ENCODE measurements at places on chromosomes 4 and X.

DNA sequence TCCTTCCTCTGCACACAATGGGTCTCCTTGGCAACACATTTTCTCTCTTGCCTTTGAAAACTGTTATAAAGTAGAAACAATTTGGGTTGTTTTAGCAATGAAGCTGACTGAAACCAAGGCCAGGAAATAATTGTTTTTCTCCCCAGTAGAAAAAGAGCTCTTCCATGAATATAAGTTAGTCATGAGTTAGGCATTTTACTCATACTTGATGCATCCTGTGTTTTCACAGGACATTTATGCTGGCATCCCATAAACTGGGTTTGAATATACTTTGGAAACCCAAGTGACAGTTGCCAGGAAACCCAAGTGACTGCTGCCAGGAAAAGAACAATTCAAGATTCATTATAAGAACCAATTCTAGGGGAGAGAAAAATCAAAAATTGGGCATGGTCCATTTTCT, 128.6 kb upstream of the NPY2R start:
- DNase-seq, result no peak

- DNase-seq, result no peak
Measured at GRCh38 chrX:7115557-7115956, 32.0 kb upstream of the STS start.

- DNase-seq, result no peak
Measured at GRCh38 chr4:142474398-142475087, 371.6 kb downstream of the INPP4B start.

GRCh38 chr4:88609387-88609786, 17.1 kb downstream of the HERC3 start:
- no peak for DNase-seq

DNA sequence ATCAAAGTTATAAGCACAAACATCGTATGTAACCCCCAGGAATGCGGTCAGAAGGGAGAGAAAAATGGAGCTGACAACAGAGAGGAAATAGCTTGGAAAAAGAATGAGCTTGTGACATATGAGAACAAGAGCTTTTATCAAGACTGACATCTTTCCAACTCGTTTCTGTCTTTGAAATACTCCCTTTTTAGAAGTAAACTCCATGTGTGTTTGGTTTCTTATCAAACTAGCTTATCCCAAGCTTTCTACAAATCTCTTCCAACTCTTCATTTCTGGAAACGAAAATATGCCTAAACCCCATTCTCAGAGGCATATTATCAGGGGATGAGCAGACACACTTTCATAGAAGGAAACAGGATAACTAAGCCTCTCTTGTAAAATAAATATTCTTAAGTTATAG, 235.4 kb downstream of the NAF1 start:
- no peak for DNase-seq

All from H7 (cell line).